ENCODE measurements at places on chromosomes 2 and 18.
A peak's percentile ranks its signal among the peaks of the same experiment; 100 is the strongest.

GRCh38 chr2:150532879-150533278 is 45.4 kb upstream of the RND3 start:
- no peak for DNase-seq

DNA sequence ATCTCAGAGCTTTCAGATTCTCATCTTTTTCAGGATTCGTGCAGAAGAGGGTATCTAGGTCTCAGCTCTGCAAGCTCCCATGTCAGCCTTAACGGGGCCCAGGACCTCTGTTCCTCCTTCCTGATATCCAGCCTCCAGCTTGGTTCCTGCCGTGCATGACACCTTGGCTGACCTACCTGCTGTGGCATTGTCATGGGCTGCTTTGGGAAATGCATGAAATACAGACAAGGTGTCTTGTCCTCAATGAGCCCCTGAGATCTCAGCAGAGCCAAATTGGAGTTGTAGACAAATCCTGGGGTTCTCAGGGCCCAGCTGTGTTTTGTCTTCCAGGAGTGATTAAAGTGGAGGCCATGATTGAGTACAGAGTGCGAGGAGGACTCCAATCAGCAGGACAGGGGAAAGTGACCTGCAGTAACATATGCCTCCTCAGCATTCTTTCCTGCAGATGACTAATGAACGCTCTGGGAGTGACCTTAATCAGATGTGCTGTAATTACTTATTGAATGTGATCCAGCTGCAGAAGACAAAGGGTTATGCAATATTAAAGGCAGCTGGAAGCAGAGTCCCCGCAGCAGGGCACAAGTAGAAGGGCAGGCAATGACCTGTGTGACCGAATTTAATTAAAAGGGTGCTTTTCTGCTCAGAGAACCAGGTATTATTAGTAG is 141.1 kb downstream of the CCBE1 start:
- no peak for DNase-seq

- DNase-seq = no peak
Measured at GRCh38 chr18:8744038-8744437, 38.7 kb downstream of the MTCL1 start.

DNA sequence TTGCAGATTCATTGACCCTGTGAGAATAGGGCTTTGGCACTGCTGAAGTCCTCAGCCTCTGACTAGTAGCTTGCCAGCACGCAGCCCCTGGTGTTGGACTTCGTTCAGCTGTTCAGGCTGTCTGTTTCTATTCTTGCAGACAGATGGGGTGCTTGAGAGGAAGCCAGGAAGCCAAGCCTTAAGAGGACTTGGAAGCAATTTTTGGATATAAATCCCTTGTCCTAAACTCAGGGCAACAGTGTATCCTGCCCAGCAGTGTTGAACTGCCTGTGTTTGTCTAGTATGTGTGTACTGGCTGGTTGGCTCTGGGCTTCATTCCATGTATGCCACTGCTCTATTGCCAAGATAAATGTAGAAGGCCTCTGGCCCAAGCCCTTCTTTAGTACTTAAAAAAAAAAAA is 108.6 kb downstream of the COMMD1 start:
- no peak for DNase-seq

DNA sequence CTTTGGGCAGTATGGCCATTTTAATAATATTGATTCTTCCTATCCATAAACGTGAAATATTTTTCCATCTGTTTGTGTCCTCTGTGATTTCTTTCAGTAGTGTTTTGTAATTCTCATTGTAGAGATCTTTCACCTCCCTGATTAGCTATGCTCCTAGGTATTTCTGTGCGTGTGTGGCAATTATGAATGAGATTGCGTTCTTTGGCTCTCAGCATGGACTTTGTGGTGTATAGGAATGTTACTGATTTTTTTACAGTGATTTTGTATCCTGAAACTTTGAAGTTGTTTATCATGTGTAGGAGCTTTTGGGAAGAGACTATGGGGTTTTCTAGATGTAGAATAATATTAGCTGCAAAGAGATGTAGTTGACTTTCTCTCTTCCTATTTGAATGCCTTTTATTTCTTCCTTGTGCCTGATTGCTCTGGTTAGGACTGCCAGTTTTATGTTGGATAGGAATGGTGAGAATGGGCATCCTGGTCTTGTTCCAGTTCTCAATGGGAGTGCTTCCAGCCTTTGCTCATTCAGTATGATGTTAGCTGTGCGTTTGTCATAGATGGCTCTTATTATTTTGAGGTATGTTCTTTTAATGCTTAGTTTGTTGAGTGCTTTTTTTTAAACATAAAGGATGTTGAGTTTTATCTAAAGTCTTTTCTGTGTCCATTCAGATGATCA is 27.0 kb upstream of the THUMPD2 start:
- no peak for DNase-seq

DNA sequence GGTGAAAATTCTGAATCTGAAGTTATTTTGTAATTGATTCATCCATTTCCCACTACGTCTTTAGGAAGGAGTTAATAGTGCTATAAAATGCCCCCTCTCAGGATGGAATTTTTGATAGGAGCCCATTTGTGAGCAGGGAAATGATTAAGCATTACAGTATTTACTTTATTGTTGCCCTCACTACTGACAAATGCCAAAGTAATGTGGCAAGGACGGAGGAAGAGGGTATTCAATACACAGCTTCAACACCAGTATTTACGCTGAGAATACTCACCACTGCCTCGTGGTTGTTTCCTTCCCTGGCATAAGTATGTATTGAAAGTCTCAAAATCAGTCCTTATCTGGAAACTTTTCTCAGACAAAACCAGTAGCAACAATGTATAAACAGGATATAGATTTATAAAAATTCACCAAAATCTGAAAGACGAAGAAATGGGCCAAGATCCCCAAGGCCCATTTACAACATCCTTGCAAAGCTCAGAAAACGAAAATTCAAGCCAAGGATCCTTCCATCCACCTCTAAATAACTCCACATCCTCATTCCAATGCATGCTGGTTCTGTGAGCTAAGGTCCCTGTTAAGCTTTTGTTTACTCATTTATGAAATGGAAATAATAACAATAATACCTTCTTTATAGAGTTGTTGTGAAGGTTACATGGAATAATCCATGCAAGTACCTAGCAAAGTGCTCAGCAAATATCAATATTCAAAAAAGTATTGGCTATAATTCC is 29.3 kb downstream of the FEZ2 start:
- DNase-seq = no peak

- peak; percentile 64 for DNase-seq
Measured at GRCh38 chr18:3624935-3625741, 175.2 kb downstream of the TGIF1 start.

GRCh38 chr2:241514986-241515737 is 6.8 kb upstream of the STK25 start:
- no peak for DNase-seq

GRCh38 chr18:58132595-58133261 is 88.7 kb downstream of the NEDD4L start:
- DNase-seq = no peak

DNA sequence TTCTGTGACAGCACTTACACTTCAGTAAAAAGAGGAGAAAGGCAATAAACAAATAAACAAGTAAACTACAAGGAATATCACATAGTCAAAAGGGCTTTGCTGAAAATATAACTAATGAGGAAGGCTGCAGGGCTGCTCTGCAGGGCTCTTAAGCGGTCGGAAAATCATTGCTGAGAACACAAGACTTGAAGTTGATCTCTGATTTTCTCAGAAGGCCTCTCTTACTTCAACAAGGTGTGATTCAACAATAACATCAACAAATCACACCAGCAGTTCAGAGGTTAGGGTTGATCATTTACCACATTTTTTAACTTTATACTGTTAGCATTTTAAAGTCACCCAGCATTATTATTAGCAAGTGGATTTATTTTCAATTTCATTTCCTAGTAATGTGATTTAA is 215.6 kb downstream of the ARHGAP15 start:
- no peak for DNase-seq

DNA sequence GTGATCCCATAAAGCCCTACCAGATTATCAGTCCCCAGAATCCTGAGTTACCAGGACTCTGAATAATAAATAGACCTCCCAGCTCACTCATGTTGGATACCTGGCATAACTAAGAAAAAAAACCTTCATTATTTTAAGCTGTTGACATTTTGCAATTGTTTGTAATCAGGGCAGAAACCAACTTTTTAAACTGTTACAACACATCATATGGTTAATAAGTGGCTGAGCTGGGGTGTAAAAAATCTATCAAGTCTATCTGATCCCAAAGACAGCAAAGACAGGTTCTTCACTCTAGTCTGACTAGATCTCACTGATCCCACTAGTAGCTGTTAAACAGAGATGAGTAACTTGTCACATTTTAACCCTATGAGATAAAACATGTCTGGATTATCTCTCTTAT is 370.3 kb downstream of the RIT2 start:
- DNase-seq = no peak

DNA sequence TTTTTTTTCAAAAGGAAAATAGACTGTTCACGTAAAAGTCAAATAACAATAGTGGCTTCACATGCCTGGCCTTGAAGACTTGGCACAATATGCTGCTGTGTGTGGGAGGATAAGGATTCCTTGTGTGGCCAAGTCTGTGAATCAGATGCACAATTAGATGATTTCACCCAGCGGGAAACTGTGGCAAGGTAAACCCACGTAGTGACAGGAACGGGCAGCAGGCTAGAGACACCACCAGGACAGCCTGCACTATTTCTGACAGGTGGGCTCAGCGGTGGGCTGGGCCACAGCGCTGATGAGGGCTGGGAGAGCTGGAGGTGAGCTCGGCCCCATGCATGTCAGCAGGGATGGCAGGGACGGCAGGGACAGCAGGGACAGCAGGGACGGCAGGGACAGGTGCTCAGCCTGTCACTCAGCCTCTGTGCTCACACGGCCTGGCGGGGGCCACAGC is 21.6 kb downstream of the SNORC start:
- DNase-seq = no peak

GRCh38 chr2:168175469-168175868 is 71.9 kb downstream of the STK39 start:
- DNase-seq = no peak

DNA sequence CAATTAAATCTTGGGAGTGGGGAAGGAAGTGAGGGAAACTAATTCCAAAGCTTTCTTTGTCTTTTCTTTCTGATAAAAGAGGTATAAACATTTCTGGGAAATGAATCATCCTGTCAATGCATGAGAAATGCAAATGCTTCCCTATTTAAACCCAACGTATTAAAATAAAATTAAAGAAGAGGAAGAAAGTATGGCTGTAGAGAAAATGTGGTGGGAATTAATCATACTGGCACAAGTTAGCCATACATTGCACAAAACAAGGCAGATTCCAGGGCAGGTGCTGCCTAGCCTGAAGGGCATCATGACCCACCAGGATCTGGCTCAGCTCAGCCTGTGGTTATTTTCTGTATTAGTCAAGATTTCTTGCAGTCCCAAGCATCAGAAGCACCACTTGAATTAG is 338.0 kb downstream of the NYAP2 start:
- no peak for DNase-seq

GRCh38 chr18:27595113-27595838 is 410.2 kb upstream of the CHST9 start:
- no peak for DNase-seq

- DNase-seq = no peak
Measured at GRCh38 chr2:240579071-240579762, 7.3 kb upstream of the CAPN10 start.

DNA sequence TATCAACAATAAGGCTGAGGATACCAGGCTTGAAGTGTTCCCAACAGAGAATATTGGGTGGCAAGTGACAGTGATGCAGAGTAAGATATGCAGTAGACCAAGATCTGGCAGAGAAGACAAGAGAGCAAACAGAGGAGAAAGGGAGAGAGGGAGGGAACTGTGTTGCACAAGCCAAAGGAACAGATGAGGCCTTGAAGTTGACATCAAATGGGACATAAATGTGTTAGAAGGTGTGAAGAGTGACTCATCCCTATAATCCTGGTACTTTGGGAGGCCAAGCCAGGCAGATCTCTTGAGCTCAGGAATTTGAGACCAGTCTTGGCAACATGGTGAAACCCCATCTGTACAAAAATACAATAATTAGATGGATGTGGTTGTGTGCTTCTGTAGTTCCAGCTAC is 342.9 kb downstream of the PARD3B start:
- DNase-seq = no peak

GRCh38 chr2:109213646-109214433 is 84.8 kb downstream of the SH3RF3 start:
- peak; percentile 81 for DNase-seq

DNA sequence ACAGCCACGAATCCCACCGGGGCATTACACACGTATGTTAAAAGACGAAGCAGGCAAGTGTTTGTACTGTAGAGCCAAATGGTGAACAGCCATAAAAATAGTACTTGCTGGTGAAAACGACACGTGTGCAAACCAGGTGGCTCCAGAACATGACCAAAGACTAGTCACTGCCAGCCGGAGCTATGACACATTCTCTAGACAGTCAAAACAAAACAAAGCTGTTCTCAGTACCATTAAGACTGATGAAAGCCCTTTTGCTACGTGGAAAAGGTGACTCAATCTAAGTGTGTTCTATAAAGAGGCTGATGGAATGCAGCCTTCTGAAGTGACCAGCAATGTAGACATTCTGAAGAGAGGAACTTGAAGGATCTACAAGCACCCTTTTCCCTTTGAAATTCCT is 367.7 kb upstream of the NETO1 start:
- no peak for DNase-seq

DNA sequence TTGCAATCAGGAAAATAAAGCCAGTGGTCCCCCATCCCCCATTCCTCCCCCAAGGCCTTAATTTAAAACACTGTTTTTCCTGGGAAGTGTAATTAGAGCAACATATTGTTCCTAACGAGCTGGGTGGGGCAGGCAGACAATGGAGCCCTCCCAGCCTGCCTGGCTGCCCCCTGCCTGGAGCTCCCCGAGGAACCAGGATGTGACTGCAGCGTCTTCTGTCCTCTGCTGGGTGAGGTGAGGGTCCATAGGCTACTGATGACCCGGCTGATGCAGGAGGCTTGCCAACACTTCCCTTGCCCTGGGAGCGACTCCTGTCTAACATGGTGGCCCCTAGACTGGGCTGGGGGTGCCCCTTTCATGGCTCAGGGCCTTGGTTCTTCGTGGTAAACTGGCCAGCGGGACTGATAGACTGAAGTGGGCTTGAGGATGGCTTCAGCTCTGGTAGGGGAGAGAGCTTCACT is 152.4 kb downstream of the DYSF start:
- DNase-seq = peak; percentile 6

DNA sequence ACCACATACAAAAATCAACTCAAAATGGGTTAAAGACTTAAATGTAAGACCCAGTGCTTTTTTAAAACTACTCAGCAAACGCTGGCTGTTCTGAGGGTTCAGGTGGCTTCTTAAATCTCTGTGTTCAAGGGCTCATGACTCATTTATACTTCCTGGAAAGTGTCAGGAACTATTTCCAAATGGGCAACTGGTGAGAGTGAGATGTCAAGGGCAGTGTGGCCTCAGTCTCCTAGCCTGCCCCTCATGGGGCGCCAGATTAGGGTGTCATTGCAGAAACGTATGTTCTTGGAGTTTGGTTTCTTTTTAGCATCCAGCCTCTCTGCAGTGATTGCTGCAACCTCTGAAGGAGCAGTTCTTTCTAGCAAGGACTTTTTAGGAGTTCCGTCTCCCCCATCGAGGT is 485.4 kb downstream of the TNS1 start:
- DNase-seq = no peak
